ENCODE measurements at places on chromosomes 2 and 18. TPM values are rescaled to one million over a fixed set of nuclear protein-coding genes. Genes with fewer than 3 reads are reported as not detected.
A peak's percentile ranks its signal among the peaks of the same experiment; 100 is the strongest.

DNA sequence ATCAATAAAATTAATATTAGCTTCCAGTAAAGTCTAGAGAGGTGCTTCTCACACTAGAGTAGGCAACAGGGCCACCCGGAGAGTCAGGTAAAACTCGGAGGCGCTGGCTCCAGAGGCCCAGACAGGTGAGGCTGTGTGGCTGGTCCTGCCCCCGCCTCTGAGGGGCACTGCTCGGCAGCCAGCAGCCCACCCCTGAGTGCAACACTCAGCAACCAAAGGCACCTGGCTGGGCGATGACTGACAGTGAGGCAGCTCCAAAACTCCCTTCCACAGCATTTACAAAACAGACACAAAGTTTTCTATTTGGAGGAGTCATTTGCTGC is 138.8 kb upstream of the ID2 start:
- peak; percentile 76 for DNase-seq

DNA sequence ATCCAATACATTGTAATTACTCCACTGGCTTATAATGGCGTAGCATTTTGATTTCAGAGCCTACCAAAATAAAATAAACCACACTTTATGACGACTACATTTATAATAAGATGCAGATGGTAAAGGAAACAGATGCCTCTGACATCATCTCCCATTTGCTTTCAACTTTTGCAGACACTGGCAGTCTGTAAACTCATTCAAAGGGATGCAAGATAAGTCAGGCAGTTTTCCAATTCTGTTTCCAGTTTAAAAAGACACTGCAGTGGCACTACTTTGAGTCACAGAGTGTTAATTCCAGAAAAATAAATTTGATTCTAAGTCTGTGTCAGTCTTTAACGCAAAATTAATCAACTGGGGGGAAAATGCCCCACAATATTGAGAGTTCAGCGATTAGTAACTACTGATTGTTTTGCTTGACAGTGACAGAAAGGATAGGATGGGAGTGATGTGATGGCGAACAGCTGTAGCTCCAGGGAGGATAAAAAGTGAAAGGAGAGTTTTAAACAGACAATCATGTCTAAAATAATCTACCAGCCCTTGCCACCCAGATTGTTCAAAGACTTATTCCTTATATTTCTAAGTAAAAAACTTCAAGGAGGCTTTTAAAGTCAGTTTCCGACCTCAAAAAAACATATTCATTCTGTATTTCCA is 6.7 kb downstream of the DSEL start:
- DNase-seq, result no peak

- DNase-seq, result no peak
Observed at GRCh38 chr2:223055140-223055539, 3.1 kb downstream of the KCNE4 start.

GRCh38 chr2:157625296-157625695 is 3.4 kb downstream of the ACVR1C start:
- DNase-seq, result no peak

GPAT2 gene
- 4.8 TPM for total RNA-seq

CFC1 gene
- total RNA-seq, result not detected

RAMP1 gene
- total RNA-seq, result 109 TPM

CRYGD gene
- not detected for total RNA-seq

- no peak for DNase-seq
Observed at GRCh38 chr2:225040856-225041206, 1.4 kb downstream of the DOCK10 start.

GRCh38 chr2:55493220-55493619 is 26.3 kb upstream of the CFAP36 start:
- no peak for DNase-seq

- no peak for DNase-seq
Observed at GRCh38 chr2:159902722-159903121, 104.7 kb upstream of the CD302 start.

GRCh38 chr2:23138701-23139100 is 246.3 kb upstream of the KLHL29 start:
- DNase-seq, result no peak

CD302 gene
- 65.6 TPM for total RNA-seq
